HT1080 (cell line): ENCODE measurements at places on chromosomes 4 and X. TPM values are rescaled to one million over a fixed set of nuclear protein-coding genes. Genes with fewer than 3 reads are reported as not detected.

The LGI2 gene
- total RNA-seq = 0.67 and 1.8 TPM in 2 replicates

The SAGE1 gene
- 5.3 and 6.9 TPM in 2 replicates for total RNA-seq

The MEPE gene
- total RNA-seq = not detected in 2 replicates

The GPR119 gene
- not detected in 2 replicates for total RNA-seq

The CASP6 gene
- total RNA-seq = 26.2 and 31.1 TPM in 2 replicates

The CLGN gene
- 2.9 and 3.6 TPM in 2 replicates for total RNA-seq

DNA sequence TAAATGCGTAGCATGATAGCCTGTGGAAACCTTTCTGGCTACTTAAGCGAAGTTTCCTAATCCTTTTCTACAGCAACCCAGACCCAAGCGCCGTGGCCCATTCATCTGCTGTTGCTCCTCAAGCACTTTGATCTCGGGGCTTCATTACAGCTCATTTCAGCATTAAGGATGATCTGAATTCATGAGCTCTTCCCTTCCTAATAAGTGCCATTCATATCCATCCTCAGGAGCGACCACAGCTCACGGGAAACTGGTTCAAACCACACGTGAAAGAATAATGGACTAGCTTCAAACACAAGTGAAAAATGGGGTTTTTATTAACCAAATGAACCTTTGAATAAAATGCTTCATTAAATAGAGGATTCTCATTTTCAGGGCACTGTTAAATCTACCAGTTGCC lies 202.6 kb upstream of the LEF1 start:
- no peak for DNase-seq

- DNase-seq = no peak
Measured at GRCh38 chr4:159206427-159206871, 103.6 kb downstream of the RAPGEF2 start.

DNA sequence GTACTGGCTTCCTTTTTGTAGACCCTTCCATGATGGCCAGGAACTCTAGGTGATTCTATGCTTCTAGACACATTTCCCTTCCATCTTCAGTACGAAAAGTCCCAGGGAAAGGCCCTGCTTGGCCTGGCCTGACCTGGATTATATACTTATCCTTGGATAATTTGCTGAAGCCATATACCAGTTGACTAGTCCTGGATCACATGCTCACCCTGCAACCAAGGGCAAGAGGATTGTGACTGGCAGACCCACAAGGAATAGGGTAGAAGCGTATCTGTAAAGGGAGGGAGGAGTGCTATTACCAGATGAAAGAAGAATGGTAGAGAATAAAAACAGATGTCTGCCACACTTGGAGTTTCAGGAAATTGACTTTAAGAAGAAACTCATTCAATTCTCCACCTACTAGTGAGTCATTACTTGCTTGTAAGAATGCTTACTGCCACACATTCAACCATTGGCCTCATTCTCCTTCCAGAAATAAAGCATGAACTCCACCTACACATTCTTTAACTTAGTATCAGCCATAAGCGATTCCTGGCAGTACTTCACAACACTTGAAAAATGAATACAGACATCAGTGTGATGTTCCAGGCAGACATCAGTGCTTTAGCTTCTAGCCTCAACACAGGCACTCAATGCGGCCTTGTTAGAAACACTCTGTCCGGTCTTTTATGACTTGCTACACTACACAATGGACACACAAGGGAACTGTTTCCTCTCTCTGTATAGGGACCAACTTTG lies 141.8 kb downstream of the CBR4 start:
- DNase-seq = peak; percentile 46

DNA sequence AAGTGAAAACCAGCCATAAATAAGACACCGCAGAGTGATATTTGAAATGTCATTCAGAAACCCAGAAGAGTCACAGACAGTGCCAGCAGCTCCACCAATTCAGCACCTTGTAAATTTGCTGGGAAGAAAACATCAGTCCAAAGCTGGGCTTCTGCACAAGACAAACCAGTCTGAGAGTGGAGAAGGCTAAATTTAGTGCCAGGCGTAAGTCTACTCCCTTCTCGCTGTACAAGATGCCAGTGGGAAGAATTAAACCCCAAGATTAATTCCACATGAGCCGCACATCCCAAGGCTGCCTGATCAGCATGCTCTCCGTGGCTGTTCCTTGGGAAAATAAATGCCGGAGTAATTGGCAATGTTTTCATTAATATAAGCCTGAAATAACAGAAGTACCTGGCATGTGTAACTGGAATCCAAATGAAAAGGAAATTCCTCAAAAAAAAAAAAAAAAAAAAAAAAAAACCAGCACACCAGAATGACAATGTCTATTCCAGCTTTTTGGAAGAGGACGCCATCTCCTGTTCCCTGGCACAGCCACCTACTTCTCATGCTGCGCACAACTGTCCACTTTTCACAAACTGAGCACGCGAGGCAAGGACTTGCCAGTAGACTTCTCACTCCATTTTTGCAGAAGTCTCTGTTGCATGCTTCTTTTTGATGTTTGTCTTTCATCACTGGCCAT lies 95.5 kb downstream of the NSUN7 start:
- no peak for DNase-seq

GRCh38 chr4:136484996-136485395 lies 1047.3 kb downstream of the PCDH18 start:
- DNase-seq = no peak

- DNase-seq = peak; percentile 68
Measured at GRCh38 chr4:13483768-13484121, 395 bp downstream of the RAB28 start.

- DNase-seq = no peak
Measured at GRCh38 chrX:133300591-133300990, 82.4 kb upstream of the TFDP3 start.

DNA sequence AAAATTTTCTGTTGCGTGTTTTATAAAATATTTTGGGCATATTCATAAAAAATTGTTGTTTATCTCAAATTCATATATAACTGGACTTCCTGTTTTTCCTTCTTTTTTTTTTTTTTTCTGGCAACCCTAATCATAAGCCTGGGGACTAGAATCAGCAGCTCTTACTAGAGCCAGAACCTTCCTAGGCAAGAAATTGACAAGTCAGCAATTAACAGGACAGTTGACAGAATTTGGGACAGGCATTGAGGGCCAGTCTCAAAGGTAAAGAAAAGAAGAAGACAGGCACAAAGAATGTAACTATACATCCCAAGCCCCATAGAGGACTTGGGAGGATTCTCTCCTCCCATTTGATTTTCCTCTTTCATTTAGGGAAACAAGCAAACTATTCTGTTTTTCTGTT lies 35.0 kb upstream of the HS3ST1 start:
- DNase-seq = no peak

GRCh38 chr4:152510349-152511147 lies 25.3 kb downstream of the FBXW7 start:
- DNase-seq = no peak

DNA sequence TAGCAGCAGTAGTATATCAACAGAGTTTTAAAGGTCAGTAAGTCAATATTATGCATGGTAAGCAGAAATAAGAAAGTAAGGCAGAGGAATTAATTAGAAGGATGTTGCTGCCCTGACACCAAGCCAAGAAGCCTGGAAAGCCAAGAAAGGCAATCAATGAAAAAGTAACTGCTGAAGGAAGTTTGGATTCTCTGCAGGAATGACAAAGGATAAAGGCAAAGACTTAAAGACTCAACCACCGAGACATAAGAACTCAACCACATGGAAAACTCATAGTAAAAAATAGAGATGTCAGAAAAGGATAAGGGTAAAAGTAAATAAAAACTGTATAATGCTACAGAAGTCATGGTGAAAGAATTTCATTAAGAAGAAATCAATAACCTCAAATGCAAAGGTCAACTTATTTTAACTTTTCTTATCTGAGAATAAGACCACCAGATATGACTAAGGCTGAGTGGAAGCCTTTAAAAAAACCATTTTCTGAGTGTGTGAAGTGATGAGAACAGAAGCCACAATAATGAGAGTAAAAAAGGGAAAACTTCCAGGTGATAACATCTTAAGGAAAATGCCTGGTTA lies 55.2 kb downstream of the NEK1 start:
- DNase-seq = peak; percentile 70

- DNase-seq = peak; percentile 58
Measured at GRCh38 chrX:103376118-103376978, at the start of gene BEX3. Gene BEX3 (plus strand): TSS chrX:103376538. CDS start chrX:103377522, 984 bp downstream.

- DNase-seq = peak; percentile 35
Measured at GRCh38 chr4:155973639-155974475, 20.2 kb upstream of the CTSO start.

DNA sequence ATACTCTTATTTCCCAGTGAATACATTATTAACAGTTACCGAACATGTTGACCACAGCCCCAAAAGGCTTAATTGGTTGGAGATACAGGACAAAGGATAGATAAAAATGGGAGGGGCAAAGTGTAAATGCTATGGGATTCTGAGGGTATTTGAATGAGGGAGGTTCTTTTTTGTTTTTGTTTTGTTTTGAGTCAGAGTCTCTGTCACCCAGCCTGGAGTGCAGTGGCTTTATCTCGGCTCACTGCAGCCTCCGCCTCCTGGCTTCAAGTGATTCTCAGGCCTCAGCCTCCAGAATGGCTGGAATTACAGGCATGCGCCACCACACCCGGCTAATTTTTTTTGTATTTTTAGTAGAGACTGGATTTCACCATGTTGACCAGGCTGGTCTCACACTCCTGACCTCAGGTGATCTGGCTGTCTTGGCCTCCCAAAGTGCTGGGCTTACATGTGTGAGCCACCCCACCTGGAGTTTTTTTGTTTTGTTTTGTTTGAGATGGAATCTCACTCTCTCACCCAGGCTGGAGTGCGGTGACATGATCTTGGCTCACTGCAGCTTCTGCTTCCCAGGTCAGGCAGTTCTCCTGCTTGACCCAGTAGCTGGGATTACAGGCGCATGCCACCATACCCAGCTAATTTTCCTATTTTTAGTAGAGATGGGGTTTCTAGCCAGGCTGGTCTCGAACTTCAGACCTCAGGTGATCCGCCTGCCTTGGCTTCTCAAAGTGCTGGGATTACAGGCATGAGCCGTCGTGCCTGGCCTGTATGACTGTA lies 9.0 kb downstream of the UBE2K start:
- no peak for DNase-seq

DNA sequence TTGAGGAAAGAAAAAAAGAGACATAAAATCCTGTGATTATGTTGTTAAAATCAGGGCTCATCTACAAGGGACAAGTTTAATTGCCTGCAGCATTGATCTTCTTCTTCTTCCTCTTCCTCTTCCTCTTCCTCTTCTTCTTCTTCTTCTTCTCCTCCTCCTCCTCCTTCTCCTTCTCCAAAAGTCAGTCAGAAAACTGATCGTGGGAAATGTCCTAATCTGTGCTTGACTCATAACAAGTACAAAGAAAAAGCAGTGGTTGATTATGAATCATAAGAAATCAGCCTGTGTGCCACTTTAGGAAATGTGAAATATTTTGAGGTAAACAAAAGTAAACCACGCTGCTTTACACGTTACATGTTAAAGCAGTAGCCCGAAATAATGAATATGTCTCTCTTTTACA lies 2.7 kb upstream of the ATP10D start:
- peak; percentile 73 for DNase-seq

- DNase-seq = no peak
Measured at GRCh38 chr4:158865520-158866177, 96.8 kb downstream of the FNIP2 start.

DNA sequence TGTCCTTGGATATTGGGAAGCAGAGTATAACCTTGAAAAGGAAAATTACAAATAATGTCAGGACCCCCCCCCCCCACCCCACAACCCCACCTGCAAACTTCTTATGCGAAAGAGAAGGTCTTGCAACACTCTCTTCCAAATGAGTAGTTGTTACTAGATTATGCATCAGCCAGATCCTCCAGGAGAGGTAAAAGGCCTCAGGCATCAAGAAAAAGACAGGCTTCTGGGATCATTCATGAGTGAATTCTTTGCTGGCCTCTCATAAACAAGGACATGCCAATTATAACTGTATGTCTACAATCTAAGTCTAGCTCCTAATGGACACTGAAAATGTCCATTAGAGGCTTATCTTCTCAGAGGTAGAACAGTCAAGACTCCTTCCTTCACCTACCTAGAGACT lies 1443.3 kb downstream of the RAPGEF2 start:
- no peak for DNase-seq

DNA sequence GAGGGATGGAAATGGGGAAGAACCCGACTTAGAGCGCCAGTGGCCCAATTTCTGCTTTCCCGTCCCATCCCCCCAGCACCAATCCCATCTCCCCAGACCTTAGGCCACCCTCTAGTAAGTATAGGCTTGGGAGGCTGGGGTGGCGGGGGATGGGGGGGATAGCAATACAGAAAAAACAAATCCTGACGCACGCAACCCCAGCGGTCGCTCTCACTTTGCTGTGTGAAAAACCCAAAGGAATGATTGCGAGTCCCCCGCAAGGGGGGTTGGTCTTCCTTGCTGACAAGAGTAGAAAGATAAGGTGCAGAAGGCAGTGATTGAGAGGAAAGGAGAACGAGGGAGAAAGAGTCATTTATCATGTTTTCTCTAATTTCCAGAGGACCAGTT lies 863 bp downstream of the CPE start:
- no peak for DNase-seq

DNA sequence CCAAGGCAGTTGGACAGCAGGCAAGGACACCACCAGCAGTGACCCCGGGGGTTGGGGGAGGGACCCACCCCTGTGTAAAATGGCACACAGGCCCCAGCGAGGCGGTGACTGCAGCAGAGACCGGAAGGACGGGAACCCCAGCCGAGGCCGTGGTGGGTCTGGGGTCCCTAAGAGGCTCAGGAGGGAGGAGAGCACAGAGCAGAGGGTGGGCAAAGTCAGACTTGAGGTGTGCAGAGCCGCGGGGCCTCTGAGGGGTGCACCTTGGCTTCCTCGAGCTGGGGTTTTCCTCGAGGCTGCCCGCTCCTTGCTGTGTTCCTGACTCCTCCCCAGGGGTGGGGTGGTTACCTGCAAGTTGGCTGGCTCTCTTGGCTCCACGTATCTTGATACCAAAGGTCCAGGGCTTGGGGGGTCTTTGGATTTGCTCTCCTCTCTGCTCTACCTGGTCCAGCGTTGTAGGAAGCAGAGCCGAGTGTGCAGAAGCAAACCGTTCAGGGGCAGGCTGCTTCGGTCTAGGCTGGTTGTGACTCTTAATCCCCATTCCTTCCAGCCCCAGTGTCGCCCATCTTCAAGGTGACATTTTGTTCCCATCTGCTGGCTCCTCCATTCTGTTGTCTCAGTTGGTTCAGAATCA lies 37.9 kb upstream of the SORCS2 start:
- DNase-seq = no peak

- peak; percentile 33 for DNase-seq
Measured at GRCh38 chr4:184416913-184417734, 57.2 kb downstream of the IRF2 start.

DNA sequence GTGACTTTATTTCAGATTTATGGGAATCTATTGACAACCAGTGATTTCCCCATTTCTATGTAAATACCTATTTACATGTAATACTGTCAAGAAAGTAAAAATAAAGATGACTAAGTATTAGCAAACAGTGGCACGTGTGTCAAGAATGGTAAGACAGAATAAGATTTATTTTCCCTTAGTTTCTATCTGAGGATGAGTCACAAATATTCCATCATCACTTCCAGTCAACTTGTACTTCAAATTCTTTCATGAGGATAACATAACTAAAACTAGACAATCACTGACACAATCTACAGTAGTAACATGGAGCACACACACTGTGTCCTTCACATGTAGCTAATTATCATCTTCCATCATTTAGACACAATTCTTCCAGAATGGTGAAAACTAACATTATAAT lies 625.3 kb upstream of the PCDH7 start:
- DNase-seq = peak; percentile 41
